ENCODE measurements at places on chromosomes 13 and 19.

DNA sequence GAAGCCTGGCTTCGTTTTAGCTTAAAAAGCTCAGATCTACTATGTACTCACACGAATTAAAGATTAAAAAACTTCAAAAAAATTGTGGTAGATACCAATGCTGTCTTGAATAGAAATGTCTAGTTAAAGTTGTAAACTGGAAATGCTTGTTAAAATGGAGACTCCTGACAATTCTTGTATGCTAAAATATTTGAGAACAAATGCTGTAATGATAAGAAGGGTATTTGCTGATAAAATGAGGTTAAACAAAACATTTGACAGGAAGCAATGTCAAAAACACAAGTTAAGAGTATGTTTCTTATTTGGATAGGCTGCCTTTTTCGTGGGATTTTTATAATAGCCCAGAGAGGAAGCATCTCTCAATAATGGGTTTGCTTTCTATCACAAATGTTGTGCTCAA, 48.0 kb upstream of the POSTN start:
- DNase-seq, result no peak

DNA sequence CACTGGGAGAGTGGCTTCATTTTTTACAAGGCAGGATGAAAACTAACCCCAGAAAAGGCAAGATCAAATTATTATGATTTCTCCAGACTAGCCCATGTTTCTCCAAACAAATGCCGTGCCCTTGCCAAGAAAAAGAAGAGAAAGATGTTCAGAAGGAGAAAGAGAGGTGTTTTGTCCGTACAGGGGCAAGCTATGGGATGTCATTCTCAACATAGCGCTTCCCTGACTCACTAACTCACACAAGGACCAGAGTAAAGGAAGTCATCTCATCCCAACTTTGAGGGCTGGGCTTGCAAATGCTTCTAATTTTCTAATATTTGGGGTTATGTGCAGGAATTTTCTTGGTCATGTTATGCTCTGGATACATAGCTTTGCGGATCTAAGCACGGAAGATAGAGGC, 224.2 kb upstream of the MAB21L1 start:
- DNase-seq, result peak; percentile 35

DNA sequence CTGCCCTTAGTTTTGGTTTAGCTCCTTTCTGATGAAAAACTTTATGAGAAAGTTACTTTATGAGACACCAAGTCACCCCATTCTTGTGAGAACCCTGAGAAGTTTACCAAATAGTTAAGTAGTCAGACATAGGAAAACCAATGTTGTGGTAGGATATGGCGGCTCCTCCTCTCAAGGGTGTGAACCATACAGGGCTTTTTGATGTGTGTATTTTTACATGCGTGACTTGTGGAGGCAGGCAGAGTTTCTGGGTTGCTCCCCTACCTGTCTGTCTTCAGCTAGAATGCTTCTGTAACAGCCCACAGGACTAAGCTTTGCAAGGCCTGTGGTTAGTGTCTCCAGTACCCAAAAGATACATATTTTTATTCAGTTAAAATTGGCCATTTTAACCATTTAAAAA, 18.3 kb downstream of the UBAC2 start:
- DNase-seq, result no peak

GRCh38 chr19:42277821-42278451, 8.9 kb downstream of the CIC start:
- no peak for DNase-seq

- DNase-seq, result no peak
Observed at GRCh38 chr13:66680031-66680430, 550.1 kb downstream of the PCDH9 start.

- DNase-seq, result no peak
Observed at GRCh38 chr13:97226788-97227627, 4.9 kb downstream of the MBNL2 start.

DNA sequence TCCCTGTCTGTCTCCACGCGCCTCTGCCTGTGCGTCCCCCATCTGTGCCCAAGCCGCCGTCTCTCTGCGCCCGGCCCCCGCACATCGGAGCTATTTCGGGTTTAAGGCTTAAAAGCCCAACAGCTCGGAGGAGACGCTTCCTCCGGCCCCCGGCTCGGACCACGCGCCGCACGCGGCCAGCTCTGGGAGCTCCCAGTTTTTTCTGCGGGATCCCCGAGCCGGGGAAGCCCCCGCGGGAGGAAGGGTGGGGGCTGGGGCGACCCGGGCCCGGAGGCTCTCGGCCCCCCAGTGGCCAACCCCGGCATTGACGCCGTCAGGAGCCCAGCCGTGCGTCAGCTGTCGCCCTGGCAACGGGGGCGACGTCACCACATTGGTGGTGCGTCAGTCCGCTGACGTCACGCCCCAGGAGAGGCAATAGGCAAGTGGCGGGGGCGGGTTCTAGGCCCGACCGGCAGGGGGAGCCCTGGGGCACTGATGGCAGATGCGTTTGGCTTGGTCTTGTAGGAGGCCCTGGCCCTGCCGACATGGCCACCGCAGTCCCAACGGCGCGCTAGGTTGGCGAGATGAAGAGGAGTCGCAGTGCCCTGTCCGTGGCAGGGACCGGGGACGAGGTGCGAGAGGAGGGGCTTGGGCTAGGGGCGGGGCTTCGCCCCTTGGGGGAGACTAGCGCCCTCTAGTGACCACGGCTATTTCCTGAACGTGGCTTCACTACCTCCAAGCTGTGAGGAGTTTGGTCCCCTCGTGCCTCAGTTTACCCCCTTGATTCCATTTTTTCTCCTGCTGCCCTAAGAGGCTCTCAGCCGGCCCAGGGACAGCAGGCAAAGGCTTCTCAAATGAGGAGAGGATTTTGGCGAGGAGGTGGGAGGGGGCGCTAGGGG, 3.7 kb upstream of the PDE4A start:
- DNase-seq, result peak; percentile 80

Data from brain microvascular endothelial cell (primary cell).